ENCODE measurements at places on chromosomes 1 and 21.
A peak's percentile ranks its signal among the peaks of the same experiment; 100 is the strongest.

- DNase-seq: no peak
Measured at GRCh38 chr1:184851822-184852746, 97.4 kb upstream of the EDEM3 start.

GRCh38 chr21:31135531-31136184 is 97.4 kb upstream of the KRTAP19-8 start:
- no peak for DNase-seq

DNA sequence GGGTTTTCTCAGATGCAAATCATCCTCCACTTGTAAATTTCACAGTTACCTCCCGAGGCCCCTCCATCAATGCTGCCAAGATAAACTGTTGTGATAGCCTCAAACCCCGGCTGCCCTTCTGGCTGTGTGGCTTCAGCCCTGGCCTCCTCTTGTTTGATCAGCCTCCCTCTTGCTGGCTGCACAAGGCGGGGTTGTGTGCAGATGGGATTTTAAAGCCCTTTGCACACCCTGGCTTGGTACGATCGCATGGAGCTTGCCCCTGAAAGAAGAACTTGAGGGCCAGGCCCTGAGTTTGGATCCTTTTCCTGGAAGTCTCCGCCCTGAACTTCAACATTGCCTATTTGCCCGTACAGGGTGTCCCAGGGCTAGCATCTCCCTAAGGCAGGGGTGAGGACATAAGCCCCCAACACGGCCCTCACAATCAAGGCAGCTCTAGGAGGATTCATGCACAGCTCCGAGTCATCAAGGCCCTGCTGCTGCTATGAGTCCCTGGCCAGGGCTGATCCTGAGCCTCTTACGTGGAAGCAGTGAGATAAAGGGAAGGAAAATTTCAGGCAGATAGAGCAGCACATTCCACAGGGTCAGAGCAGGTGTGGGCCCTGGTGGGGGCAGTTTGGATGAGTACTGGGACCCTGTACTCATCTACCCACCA is 181.2 kb upstream of the VAMP3 start:
- DNase-seq: no peak

- DNase-seq: no peak
Measured at GRCh38 chr1:17952506-17952905, 155.1 kb upstream of the IGSF21 start.

GRCh38 chr1:107479865-107480350 is 339.1 kb downstream of the NTNG1 start:
- no peak for DNase-seq

DNA sequence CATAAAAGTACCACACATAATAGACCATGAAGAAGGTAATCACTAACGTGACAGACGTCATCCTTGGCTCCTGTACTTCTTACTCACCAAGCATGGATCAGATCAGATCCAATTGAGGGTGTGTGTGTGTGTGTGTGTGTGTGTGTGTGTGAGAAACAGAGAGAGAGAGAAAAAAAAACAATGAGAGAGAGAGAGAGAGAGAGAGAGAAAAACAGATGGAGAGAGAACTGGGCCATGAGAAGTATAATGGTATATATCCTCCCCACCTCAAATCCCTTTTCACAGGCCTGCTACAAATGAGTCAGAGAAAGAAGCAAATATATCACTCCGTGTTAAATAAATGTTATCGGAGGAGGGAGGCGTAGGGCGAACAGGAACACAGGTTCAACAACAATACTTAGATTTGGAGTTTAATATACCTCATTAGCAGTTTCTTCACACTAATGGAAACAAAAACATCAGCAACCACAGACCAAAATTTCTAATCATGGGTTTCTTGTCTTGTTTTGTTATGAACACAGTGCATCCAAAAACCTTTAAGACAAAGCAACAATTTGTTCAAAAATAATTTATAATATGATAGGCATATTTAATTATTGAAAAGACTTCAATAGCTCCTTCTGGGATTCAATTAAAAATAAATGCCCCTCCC is 45.3 kb downstream of the TIAM1 start:
- DNase-seq: no peak

GRCh38 chr1:44924835-44925464 is 61.4 kb downstream of the EIF2B3 start:
- peak; percentile 48 for DNase-seq

DNA sequence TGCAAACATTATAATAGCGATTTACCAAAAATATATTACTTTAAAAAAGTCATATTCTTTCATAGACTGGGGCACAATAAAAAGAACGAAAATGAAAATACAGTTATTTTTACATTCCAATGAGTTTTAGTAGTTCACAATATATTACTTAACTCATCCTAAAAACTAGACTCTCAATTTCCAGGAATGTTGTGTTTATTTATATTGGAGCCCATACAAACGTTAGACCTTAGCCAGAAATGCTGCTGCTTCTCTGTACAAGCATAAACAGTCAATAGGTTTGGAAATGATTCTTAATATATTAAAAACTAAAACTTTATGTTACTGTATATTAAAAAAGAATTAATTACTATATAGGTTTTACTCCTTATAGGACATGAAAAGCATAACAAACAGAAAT is 302.3 kb downstream of the BRINP3 start:
- no peak for DNase-seq

DNA sequence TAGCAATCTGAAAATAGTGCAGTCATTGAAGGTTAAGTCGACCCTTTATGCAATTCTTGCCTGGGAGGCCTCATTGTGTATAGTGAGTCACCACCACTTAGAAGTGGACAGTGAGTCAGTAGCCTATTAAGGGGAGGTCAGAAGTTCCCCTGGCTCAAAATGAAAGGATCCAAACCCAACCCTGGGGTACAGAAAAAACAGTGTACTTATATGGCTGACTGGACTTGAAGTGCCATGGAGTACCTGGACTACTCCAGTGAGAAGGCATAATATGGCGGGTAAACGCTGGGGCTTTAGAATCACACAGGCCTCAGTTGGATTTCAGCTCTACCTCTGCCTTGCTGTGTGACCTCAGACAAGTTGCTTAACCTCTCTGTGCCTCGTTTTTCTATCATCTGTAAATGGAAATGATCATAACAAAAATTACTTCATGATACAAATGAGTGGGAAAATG is 2.2 kb upstream of the BCL9 start:
- peak; percentile 77 for DNase-seq

- peak; percentile 80 for DNase-seq
Measured at GRCh38 chr21:25735646-25736597, 1.1 kb downstream of the GABPA start.

GRCh38 chr1:65056866-65057265 is 90.5 kb upstream of the JAK1 start:
- no peak for DNase-seq

DNA sequence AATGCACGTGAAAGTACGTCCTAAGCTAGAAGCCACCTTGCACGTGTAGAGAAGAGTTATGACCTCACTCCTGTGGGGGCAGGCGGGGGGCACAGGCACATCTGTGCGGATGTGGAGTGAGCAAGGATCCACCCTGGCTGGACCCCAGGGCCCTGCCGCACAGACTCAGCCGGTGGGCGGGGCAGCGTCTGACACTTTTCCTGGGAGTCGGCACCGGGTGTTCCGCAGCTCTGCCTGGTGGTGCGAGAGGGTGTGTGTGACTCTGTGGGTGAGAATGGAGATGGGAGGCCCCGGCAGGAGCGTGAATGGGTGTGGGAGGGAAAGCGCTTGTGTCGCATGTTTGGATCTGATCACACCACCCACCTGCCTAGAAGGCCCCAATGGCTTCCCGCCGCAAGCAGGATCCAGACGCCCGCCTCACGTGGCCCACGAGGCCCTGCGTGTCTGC is 29.5 kb downstream of the RAP1GAP start:
- no peak for DNase-seq

DNA sequence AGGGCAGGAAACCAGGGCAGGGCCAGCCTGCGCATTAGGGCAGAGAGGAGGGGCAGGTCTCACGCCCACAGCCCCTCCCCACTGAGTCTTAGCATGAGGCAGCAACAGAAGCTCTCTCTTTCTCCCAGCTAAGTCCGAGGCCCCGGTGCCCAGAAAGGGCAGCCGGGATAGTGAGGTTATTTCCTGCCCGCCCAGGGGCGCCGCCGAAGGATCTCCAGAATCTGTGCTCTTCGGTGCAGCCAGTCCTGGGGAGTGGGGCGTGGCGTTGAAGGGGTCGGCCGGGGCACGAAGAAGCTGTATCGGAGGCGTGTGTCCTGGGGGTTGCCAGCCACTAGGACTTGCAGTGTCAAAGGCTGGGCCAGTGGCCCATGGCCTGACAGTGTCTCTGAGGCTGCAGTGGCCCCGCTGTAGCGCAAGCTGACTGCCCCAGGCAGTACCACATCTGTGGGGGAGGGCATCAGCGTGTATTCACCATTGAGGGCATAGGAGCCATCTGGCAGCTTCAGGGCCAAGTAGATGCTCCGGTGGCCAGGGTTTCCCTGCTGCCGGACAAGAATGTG is 7.8 kb downstream of the ADAMTS4 start:
- DNase-seq: no peak

- DNase-seq: no peak
Measured at GRCh38 chr1:20325844-20326420, 35.3 kb downstream of the VWA5B1 start.

GRCh38 chr1:112093372-112093694 is 103.9 kb upstream of the KCND3 start:
- no peak for DNase-seq

- no peak for DNase-seq
Measured at GRCh38 chr1:171995573-171995972, 154.3 kb downstream of the DNM3 start.

GRCh38 chr1:215055281-215055935 is 27.1 kb upstream of the KCNK2 start:
- no peak for DNase-seq

DNA sequence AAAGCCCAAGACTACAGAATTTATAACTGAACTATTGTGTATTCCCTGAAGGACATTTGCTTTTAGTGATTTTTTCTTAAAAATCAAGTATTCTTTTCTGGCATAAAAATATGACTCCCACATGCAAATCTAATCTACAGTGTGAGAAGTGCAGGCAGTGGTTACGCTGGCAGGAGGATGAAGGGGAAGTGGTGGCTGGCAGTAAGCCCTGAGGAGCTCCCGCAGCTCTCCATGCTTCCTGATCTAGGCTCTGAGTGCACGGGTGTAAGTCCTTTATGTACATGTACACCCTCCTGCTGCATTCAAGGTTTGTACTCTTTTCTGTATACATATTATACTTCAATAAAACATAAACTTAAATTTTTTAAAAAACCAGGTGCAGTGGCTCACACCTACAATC is 67.5 kb upstream of the PRDX6 start:
- no peak for DNase-seq

- DNase-seq: no peak
Measured at GRCh38 chr1:97610748-97611147, 310.1 kb downstream of the DPYD start.

- no peak for DNase-seq
Measured at GRCh38 chr21:44327603-44327974, 11.6 kb downstream of the CFAP410 start.

- no peak for DNase-seq
Measured at GRCh38 chr1:205950826-205951549, 7.7 kb upstream of the SLC26A9 start.

GRCh38 chr1:161044535-161044907 is 1.3 kb downstream of the USF1 start:
- no peak for DNase-seq

DNA sequence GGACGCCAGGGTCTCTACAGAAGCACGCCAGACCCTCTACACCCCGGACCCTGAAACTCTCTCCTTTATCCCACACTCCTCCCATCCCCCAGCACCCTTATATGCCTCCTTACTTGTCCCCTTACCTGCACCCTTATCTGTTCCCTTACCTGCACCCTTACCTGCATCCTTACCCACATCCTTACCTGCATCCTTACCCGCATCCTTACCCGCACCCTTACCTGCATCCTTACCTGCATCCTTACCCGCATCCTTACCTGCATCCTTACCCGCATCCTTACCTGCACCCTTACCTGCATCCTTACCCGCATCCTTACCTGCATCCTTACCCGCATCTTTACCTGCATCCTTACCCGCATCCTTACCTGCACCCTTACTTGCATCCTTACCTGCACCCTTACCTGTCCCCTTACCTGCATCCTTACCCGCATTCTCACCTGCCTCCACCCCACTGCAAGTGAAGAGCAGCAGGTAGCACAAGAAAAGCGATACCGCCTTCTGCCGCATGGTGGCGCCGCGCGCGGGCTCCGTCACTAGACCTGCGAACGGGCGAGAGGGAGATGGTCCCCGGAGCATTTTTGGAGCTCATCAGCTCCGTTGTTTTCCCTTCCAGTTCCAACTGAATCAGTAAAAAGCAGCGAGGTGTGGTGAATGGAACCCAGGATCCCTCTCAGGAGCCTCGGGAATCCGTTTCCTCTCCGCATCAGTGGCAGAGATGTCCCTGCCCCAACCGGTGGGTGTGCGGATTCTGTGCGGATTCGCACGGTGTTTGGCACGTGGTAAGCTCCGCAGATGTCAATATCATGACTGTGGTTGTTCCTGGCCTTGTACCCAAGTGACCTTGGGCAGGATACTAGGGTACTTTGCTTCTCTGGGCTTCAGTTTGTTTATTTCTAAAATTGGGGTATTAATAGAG is 2.9 kb downstream of the IFI6 start:
- DNase-seq: no peak

DNA sequence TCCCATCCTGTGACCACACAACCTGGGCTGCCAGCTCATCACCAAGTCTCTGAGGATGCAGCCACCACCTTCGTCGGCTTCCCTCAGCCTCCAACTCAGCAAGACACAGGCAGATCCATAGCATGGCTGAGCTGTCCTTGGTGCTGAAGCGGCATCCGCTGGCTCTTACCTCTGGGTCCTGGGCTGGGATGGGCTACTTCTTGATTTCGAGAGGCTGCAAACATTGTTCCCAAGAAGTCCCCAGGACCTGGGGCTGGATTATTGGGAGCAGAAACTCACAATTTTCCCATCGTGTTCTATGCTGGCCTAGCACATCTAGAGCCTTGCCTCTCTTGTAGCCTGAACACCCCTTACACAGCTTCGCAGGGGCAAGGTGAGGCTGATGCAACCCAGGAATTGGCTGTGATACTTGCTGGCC is 24.9 kb upstream of the C1QA start:
- peak; percentile 24 for DNase-seq

DNA sequence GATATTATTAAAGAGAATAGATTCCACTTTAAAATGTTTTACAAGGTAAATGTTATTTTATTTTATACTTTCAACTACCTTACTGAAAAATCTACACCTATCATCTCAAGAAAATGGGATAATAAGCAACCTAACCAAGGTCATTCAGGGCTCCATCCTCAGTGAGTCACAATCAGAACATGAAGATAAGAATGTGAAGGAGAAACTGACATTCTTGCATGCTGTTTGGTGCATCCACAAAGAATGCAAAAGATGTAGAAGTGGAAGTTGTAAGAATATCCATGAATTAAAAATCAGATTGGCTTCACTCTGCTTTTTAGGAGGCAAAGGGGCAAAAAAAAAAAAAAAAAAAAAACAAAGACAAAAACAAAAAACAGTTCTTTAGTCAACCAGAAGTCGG is 6.5 kb downstream of the WARS2 start:
- DNase-seq: no peak

DNA sequence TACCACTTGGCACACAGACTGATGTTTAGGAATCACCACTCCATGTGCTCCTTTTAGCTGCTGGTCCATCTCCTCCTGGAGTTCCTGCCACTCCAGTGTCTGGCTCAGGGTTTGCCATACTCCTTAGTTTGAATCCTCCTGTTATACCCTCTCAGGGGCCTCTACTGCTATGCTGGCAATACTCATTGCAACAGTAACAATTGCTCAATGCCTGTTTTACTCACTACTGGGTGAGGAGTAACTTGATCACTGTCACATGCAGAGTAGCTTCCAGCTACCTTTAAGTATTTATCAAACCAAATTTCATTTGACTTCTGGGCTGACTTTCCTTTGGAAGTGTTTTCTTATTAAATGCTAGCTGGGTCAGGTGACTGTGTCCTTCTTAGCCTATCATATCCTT is 107.2 kb upstream of the WLS start:
- no peak for DNase-seq

GRCh38 chr1:117128323-117129079 is 7.0 kb upstream of the TRIM45 start:
- no peak for DNase-seq
